ENCODE measurements at places on chromosomes 1 and 21. TPM values are rescaled to one million over a fixed set of nuclear protein-coding genes. Genes with fewer than 3 reads are reported as not detected.

Gene PLA2G2A
- total RNA-seq = not detected

Gene OR2T2
- total RNA-seq = not detected

Gene HMCN1
- 3.3 TPM for total RNA-seq

Gene SLC30A1
- 25.0 TPM for total RNA-seq

Gene ARHGEF16
- 0.29 TPM for total RNA-seq

Gene CLDN17
- total RNA-seq = not detected
